Fibroblast of skin of abdomen (primary cell): ENCODE measurements at places on chromosomes 2 and 18.
A peak's percentile ranks its signal among the peaks of the same experiment; 100 is the strongest.

- DNase-seq = no peak
Measured at GRCh38 chr2:60070196-60070595, 483.3 kb downstream of the BCL11A start.

DNA sequence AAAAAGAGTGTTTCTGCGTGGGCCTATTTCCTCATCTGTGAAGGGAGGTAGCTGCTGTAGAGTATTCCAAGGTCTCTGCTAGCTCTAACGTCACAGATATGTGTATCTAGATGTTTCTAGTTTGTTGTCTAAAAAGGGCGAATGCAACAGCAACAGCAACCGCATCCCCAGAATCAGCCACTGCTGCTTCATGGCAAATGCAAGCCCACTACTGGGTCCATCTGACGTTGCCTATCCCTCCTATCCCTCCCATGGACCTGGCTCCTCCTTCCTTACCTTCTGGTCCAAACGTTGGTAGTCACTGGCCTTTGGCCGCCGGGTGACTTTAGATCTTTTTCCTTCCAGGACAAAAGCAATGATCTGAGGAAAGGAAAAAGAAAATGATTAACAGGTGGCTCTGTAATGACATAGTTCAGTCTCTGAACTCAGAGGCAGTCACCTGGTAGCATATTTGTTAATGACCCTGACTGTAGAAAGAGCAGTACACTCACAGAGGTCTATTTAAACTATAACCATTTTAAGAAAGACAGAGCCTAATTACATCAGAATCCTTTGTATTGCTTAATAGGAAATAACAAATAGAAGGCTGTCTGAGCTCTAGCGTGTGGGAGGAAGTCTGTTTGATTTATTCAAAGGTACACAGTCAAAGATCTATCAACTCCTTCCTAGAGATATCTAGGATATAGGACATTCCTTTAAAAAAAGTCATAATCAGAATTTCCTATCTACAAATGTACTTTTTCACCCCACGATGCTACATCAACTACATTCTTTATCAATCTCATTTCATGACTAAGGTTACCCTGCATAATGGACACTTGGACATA lies 2.9 kb downstream of the TGOLN2 start:
- no peak for DNase-seq

- peak; percentile 16 for DNase-seq
Measured at GRCh38 chr18:43277164-43277600, at the start of gene SYT4. TSS of gene SYT4 (minus strand) at chr18:43277490. CDS start at chr18:43277281, 209 bp downstream.

DNA sequence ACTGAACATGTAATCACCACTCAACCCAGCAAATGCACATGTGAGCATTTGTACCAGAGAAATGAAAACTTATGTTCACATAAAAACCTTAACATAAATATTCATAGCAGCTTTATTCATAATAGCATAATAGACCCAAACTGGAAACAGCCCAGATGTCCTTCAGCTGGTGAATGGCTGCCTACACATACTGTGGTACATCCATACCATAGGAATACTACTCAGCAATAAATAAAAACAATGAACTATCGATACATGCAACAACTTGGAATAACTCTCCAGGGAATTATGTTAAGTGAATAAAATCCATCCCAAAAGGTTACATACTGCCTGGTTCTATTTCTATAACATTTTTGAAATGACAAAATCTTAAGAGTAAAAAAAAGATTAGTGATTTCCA lies 140.0 kb downstream of the AGPS start:
- DNase-seq = no peak

- peak; percentile 29 for DNase-seq
Measured at GRCh38 chr2:199862788-199863187, 11.8 kb upstream of the FTCDNL1 start.

DNA sequence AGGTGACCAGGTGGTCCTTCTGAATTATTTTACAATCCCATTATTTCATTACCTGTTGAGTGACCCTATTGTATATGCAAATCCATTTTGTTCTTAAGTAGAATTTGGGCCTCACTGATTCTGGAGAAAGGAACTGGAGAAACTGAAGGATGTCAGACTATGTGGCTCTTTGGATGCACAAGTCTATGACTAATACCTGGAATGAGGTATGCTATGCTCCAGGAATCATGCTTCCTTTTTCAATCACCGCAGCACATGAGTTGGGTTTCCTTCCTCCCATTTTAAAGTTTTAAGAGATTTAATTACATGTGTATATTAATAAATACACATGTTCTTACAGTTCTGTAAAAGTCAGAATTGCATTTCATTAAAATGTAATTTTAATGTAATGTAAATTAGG lies 253.9 kb upstream of the VWC2L start:
- no peak for DNase-seq

- DNase-seq = peak; percentile 14
Measured at GRCh38 chr2:16635791-16636699, 29.6 kb downstream of the CYRIA start.

DNA sequence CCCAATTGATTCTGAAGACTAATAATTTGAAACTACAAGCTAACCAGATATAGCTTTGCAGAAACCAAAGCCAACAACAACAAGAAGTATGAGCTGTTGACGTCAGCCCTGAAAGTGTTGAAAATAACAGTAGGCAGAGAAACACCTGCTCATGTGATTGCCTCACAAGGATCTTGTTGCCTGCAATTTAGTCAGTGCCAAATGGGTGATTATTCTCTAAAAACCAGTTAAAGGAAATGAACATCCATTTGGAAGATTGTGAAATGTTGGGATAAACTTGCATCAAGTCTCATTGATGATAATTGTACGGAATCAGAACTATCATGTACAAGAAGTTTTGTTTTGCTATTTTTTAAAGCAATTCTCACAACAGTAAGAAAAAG lies 2.8 kb downstream of the CYTIP start:
- no peak for DNase-seq

GRCh38 chr2:134866498-134867099 lies 28.2 kb downstream of the ACMSD start:
- DNase-seq = peak; percentile 26

- peak; percentile 91 for DNase-seq
Measured at GRCh38 chr18:34767601-34768027, 57.5 kb downstream of the DTNA start.

DNA sequence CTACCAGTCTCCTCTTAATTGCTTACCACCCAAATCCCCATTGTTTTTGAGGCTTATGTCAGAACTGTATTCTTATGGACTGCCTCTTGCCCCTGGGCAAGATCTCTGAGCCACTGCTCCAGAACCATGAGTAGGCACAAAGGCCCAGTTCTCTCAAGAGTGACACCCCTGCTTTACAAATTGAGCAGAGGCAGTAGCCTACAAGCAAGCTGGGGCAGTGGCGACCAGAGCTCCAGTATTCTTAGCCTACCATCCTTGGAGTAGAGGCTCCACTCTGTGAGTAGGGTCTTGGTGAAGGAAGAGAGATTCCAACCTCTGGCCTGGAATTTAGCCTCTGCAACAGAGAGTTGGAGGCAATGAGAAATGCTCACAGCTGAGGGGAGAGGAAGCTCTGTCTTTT lies 36.5 kb downstream of the WDR75 start:
- no peak for DNase-seq

DNA sequence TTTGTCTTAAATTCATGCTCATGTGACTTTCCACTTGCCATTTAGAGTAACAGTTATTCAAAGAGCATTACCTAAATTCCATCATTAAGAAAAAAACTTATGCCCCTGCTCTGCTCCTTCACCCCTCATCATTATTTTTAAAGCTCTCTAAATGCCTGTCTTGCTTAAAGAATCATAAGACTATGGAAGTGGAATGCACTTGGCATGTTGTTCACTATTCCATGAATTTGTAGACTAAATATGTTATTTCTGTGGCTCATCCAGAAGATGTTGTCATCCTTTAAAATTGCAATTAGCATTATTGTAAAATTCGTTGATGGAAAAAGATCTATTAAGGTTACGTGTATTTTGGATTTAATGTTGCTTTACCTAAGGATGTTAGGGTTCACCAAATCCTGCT lies 61.8 kb downstream of the FMNL2 start:
- DNase-seq = peak; percentile 56

- DNase-seq = no peak
Measured at GRCh38 chr18:22684268-22684667, 248.9 kb upstream of the RBBP8 start.

- no peak for DNase-seq
Measured at GRCh38 chr2:186709529-186710450, 15.9 kb downstream of the FAM171B start.

DNA sequence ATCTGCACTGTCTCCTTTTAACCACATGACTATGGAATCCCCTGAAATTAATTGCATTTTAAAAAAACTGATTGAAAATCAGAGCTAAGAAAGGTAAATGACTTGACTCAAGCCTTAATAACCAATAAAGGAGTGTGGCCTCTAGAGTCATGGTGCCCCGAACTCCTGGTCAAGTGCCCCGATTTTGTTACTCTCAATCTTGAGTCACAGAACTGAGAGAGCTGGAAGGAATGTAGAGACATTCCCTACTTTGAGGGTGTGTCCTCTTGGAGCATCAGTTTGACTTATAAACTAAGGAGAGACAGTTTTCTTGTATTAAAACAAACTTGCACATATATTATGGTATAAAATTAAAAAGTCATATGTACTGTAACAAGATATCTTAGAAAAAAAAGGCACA lies 2.4 kb downstream of the WDR43 start:
- peak; percentile 50 for DNase-seq

- DNase-seq = peak; percentile 94
Measured at GRCh38 chr18:55856229-55856628, 268.2 kb upstream of the TCF4 start.

DNA sequence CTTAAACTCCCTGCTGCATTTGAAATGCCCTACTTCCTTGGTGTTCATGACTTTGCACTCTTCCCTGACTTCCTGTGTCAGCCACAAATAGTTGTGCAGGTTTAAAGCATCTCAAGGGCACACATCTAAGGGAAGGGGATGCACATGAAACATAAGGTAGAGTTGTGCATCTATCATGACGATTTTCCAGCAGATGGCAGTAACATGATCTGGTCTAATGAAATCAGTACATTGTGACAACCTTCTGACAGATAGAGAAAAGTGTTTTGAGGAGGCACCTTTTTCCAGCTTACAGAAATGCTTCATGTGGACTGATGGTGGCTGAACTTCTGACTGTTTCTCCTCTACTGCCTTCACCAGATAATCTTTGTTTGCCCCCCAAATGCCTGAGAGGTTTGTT lies 238.9 kb downstream of the XIRP2 start:
- DNase-seq = peak; percentile 28

GRCh38 chr2:26784570-26785234 lies 1.2 kb upstream of the CENPA start:
- DNase-seq = no peak

- DNase-seq = no peak
Measured at GRCh38 chr2:28188436-28188835, 204.2 kb upstream of the FOSL2 start.

GRCh38 chr2:42598656-42599055 lies 30.2 kb downstream of the MTA3 start:
- DNase-seq = no peak
